ENCODE measurements at places on chromosomes 1 and 21. TPM values are rescaled to one million over a fixed set of nuclear protein-coding genes. Genes with fewer than 3 reads are reported as not detected.

The OR2W3 gene
- total RNA-seq: not detected

The DEPDC1 gene
- 43.0 TPM for total RNA-seq

The OR10J1 gene
- not detected for total RNA-seq

The PRRX1 gene
- total RNA-seq: 0.69 TPM

The KCNE2 gene
- not detected for total RNA-seq

The CITED4 gene
- 145 TPM for total RNA-seq

Measured in Panc1 (cell line).